ENCODE measurements at places on chromosomes 13 and 19.

DNA sequence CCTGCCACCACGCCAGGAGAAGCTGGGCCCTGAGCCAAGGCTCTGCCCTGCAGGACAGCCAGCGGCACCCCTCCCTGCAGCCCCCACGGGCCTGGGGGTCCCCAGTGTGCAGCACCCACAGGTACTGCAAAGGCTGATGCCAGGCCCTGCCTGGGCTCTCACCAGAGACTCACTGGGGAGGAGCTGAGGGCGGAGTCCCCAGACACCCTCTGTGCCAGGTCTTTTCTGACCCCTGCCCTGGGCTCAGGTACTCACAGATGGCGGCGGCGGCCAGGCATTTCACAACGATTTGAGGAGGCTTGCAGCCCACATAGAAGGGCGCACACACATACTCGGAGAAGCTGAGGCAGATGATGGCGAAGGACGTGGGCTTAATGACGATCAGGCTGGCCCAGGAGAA, 5.7 kb downstream of the SLC7A9 start:
- no peak for DNase-seq

GRCh38 chr13:52411629-52412028, 5.7 kb upstream of the THSD1 start:
- DNase-seq, result peak; percentile 94

DNA sequence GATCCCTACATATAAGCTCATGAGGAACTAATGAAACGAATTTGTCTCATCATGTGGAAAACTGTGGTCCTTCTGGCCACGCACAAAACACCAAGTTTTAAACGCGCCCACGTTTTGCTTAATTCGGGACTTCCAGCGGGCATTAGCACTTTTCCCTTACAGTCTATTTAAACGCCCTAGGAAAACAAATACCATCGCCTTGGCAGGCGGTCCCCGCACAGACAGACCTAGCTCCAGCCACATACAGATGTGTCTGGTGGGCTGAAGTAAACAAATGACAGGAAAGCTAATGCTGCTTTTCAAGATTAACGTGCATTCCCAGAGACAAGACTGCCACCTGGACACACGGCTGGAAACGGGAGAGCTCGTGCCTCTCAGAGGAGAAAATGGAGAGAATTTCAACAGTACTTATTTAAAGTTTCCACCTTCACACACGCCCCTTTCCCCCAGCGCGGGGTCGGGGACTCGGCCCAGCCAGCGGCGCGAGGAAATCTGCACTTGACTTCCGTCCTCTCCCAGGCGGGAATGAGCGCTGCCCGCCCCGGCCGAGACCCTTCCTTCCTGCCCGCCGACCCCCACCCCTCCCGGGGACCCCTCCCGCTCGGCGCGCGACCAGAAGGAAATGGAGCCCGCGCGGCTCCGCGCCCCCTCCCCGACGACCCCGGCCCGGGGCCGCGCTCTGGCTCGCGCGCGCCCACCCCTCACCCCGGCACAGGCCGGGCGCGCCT, 931 bp downstream of the USP12 start:
- no peak for DNase-seq

DNA sequence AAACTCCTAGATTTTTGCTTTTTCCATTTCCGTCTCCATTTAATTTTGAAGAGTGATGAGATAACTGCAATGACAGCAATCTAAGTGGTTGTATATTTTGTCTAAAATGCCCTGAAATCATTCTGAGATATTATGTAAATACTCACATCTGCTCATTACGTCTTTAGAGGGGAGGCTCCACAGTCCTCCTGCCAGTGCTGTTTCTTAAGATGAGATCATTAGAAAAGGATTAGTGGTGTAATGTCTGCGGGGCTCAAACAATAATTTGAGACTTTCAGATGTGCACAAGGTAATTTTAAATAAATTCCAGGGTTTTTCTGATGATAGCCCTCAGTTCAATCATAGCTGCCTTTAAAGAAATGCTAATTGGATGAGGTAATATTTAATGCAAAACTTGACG, 437.9 kb downstream of the FOXO1 start:
- DNase-seq, result no peak

- DNase-seq, result no peak
These were observed 26.9 kb downstream of the PCCA start for GRCh38 chr13:100115693-100116254.

DNA sequence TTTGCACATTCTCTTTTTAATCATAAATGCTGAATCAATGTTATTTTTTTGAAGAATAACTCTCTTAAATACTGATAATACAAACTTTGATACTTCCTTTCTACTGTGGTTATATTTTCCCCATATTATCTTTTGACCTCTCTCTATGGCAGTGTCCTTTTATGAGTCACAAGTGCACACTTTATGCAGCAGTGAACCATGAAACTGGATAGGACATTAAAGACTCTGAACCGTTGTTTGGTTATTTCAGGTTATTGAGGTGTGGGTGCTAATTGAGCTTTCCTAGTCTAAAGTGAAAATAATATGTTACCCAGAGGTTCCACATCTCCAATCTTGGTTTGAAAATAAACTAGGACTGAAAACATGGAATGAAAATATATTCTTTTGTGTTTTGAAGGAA, 71.4 kb downstream of the DGKH start:
- no peak for DNase-seq

- DNase-seq, result no peak
These were observed 230.8 kb downstream of the TSHZ3 start for GRCh38 chr19:31118287-31118955.

GRCh38 chr13:24925318-24926231, 161.6 kb downstream of the RNF17 start:
- DNase-seq, result no peak

GRCh38 chr19:19445911-19446361, 40.5 kb downstream of the GATAD2A start:
- no peak for DNase-seq

- DNase-seq, result no peak
These were observed 194.2 kb downstream of the RGCC start for GRCh38 chr13:41651413-41652058.

- no peak for DNase-seq
These were observed 29.2 kb downstream of the CSNK1G2 start for GRCh38 chr19:1970003-1970805.

- no peak for DNase-seq
These were observed 27.0 kb upstream of the OLFM4 start for GRCh38 chr13:53001444-53002225.

GRCh38 chr13:48370815-48371214, 42.1 kb downstream of the LPAR6 start:
- no peak for DNase-seq

GRCh38 chr13:50340146-50340545, 324.9 kb downstream of the KCNRG start:
- DNase-seq, result no peak

DNA sequence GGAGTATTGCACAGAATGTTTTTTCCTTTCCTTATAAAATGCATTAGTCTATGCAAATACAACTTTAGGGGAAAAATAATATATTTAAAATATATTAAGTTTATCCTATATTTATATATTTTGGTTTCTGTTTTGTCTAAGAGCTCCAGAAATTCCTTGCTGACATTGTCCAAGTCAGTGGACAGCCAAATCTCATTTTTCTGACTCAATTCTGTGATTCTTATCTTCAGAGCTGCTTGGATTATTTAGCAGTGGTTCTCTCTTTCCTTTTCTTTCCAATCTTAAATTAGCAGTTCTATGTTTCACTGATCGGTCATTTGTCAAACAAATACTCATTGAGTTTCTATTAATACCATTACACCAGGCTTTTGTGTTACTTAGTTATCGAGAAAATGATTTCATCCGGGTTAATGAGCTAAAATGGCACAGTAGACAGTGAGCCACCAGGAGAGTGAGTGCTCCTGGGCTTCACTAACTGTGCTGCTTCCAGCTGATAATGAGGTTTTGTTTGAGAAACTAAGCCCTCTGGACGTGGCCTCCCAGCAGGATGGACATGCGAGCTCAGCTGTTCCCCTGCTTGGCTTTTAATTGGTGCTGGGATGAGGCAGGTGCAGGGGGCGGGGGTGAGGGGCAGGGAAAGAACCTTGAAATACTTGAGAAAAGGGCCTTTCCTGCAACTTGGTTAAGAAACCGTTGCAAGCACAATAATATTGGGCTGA, 44.0 kb downstream of the ATP11A start:
- no peak for DNase-seq

DNA sequence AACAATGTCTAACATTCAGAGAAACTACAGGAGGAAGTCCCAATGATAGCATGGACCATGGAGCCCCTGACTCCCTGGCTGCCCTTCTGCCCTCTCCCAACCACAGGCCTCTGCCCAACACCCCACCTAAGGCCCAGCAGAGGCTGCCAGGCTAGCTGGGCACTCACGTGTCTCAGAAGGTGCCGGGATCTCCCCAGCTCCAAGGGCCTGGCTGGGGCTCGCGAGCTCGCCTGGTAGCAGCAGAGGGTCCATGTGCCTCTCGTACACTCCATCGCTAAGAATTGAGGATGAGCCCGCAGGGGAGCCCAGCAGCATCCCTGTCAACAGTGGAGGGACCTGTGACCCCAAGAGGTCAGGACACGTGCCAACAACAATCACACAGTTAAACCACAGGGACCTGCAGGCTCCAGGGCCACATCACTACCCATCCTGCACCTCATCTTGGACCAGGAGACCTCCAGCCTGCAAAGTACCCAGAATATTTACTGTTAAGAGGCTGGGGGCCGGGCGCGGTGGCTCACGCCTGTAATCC, 9.4 kb downstream of the ZSCAN18 start:
- DNase-seq, result no peak

DNA sequence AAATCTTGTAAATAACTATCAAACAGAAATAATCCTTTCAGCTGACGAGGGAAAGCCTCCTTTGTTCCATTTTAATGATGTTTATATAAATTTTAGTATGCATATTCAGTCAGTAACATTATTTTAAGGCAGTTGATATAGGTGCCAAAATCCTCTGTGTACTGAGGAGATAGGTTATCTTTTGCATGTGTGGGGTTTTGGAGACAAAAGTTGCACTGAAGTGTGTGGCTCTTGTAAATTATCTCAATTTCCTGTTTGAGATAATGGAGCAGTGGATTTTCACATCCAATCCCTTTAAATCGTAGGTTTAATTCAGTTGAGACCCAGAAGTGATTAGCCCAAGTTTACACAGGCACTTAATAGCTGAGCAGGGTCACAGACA, 106.6 kb downstream of the RGCC start:
- no peak for DNase-seq

- DNase-seq, result no peak
These were observed 5.6 kb downstream of the ICAM5 start for GRCh38 chr19:10295305-10295846.

DNA sequence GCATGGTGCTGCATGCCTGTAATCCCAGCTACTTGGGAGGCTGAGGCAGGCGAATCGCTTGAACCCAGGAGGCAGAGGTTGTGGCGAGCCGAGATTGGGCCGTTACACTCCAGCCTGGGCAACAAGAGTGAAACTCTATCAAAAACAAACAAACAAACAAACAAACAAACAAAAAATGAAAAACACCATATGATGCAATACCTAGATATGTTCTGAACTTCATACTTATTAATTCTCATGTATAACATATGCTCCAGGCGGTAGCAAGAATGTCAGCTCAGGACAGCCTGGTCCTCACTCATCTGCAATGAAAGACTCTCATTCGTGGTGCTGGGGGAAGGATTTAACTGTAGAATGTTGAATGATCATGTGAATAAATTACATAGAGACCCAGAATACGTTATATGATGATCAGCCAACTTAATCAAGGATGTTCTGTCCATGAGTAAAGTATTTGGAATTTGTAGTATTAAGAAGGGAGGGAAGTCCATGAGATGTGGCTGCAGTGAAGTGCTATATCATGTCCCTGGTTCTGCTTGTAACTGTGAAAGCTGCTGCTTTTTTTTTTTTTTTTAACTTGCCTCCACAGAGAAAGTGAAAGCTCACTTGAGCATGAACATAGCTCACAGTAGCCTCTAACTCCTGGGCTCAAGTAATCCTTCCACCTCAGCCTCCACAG, 206.8 kb downstream of the UQCRFS1 start:
- DNase-seq, result no peak

DNA sequence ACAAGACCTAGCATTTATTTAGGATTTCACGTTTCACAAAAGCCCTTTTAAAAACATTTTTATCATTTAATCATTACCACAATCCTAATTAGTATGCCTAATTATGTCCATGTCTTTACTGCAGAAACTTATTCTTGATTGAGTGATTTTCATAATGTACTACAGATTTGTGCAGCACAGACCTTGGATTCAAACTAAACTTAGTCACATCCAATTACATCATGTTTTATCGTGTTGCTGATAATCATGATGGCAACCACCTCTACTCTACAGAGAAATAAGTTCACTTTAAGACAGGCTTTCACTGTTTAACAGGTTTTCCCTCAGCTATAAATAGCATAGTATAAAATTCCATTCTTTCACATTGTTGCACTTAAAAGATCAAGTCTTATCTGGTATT, 240.9 kb upstream of the RFC3 start:
- DNase-seq, result no peak

DNA sequence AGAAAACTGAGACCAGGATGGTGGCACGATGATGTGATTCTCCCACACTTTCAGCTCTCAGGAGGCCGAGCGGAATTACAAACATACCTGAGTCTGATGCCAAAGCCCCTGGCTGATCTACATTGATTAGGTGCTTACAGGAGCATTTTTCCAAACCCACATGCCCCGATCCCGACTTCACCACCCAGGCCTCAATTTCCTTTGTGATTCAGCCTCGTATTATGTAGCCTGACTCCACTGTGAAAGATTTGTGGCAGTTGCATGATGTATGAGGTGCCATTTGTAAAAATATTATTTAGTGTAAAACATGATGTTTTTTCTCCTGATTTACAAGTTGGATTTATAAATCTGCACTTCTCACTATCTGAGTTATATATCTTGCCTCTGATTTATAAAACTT, 118.0 kb downstream of the TSHZ3 start:
- no peak for DNase-seq

DNA sequence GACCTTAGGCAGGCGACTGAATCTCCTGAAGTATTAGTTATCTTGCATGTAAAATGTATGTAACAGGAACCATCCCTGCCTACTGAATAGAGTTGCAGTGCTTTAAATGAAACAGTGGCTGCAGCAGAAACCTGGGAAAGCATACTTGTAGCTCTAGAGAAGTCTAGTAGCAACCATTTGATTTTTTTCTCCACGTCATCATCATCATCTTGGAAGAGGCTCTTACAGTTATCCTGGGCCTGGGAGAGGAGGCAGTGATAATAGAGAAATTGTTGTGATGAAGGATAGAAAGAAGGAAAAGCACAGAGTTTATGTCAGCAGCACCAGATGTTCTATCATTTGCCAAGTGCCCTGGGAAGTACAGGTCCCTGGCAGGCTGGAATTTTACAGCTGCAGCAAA, 377.6 kb downstream of the ITGBL1 start:
- DNase-seq, result no peak

All from kidney glomerular epithelial cell (primary cell).